ENCODE measurements at places on chromosomes 11 and 22.
A peak's percentile ranks its signal among the peaks of the same experiment; 100 is the strongest.

DNA sequence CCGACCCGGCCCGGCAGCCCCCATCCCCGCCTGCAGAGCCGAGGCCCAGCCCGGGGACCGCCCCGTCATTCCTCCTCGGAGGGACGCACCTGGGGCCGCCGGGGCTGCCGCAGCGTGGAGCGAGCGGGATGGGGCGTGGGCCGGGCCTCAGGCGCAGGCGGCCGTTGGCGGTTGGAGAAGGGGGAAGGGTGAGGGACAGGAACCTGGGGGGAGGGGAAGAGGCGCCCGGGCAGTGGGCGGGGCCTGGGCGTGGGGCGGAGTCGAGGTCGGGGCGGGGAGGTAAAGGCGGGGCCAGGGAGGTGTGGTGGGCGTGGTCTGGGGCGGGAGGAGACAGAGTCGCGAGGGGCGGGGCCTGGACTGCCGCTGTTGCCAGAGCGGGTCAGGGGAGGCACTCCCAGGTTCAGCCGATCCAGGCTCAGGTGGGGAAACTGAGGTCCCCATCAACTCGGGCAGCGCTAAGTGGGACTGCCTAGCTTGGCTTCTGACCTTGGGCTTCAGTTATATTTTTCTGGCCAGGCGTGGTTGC lies at the start of gene TESMIN:
Gene TESMIN (minus strand): TSS at position 190 of the 526 bp plus-strand sequence. CDS start 860 bp downstream, outside the sequence.
- DNase-seq, result peak; percentile 87

GRCh38 chr11:8087185-8087584 lies 6.2 kb downstream of the TUB start:
- DNase-seq, result no peak

GRCh38 chr22:48331691-48332220 lies 1495.9 kb downstream of the BRD1 start:
- DNase-seq, result no peak

GRCh38 chr11:77387701-77388100 lies 86.2 kb downstream of the PAK1 start:
- DNase-seq, result no peak

DNA sequence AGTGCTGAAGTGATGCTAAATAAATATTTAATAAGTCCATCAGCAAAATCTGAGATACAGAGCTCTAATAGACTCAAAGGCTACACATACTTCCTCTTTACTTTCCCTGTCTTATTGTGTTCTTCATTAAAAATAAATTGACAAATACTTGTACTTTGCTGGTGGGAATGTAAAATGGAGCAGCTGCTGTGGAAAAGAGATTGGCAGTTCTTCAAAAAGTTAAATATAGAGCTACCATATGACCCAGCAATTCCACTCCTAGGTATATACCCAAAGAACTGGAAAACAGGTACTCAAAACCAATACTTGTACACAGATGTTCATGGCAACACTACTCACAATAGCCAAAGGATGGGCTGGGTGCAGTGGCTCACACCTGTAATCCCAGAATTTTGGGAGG lies 76.0 kb downstream of the RBFOX2 start:
- DNase-seq, result no peak

DNA sequence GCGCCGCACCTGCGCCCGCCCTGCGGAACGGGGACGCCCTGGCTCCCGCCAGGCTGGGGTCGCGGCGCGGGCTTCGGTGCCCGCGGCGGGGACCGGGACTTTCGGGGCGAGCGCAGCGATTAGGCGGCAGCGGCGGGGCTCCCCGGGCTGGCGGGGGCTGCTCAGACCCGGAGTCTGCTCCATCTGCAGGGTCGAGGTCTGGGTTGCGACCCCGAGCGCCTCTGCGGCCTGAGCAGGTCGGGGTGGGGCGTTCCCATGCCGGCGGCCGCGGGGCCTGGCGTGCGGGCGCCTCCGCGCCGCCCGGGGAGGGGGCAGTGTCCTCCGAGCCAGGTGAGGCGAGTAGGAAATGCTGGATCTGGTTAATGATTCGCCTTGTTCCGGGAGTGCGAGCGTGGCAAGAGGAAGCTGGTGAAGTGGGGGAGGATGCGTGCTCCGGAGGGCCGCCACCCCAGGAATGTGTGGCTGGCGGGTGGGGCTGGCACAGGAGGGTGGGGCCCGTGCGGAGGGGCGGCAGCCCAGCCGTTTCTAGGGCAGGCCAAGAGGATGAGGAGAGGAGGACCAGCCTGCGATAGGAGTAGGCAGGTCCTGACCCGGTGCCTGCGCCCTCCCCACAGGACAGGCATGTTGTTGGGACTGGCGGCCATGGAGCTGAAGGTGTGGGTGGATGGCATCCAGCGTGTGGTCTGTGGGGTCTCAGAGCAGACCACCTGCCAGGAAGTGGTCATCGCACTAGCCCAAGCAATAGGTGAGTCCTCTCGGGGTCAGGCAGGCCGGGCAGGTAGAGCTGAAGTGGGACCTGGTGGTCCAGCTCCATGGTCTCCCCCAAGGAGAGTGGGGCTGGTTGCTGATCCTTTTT lies 606 bp downstream of the RASSF7 start:
- DNase-seq, result no peak

GRCh38 chr11:44223238-44223637 lies 86.7 kb downstream of the ALX4 start:
- DNase-seq, result no peak

- DNase-seq, result no peak
These were observed 823.6 kb downstream of the TBC1D22A start for GRCh38 chr22:47586038-47586437.

GRCh38 chr22:48851933-48852549 lies 975.6 kb downstream of the BRD1 start:
- DNase-seq, result no peak

GRCh38 chr11:26137651-26138050 lies 194.3 kb upstream of the ANO3 start:
- DNase-seq, result no peak

- DNase-seq, result no peak
These were observed 4.5 kb downstream of the GAL start for GRCh38 chr11:68688881-68689280.

GRCh38 chr11:56905936-56906335 lies 82.8 kb upstream of the OR5AK2 start:
- DNase-seq, result no peak

GRCh38 chr11:70786021-70786665 lies 387.8 kb downstream of the CTTN start:
- no peak for DNase-seq

GRCh38 chr11:12540075-12540680 lies 134.0 kb upstream of the TEAD1 start:
- DNase-seq, result no peak

DNA sequence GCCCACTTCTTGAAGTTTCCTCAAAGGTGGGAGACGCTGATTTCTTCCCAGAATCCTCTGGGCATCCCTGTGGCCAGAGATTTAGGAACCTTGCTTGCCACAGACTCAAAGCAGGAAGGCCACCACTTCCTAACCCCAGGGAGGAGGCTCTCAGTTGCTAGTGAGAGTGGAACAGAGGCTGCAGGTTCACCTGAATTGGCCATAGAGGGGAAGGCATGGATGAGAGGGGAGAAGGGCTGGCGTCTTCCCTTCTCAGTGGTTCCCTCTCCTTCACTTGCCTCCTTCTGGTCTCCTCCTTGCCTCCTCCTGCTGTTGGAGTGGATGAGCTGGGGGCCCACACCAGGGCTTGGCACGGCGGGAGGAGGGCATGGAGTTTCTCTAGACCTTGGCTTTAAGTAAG lies 185.7 kb downstream of the ADAMTS15 start:
- no peak for DNase-seq

GRCh38 chr22:41820447-41820846 lies 12.5 kb upstream of the SREBF2 start:
- DNase-seq, result no peak

DNA sequence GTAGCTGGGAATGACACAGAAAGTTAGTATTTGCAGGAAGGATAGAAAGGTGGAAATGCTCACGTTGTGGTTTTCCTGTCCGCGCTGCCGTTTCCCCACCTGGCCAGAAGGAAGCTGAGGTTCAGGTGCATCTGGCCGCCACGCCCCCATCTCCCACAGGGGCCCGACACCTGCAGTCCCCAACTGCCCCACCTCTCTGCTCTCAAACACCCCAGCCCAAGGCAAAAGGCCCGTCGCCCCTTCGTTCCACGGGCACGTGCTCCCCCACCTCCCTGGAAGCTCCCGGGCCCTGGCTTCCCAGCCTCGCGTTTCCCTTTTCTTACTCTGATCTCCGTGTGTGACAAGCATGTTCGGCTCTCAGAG lies 985.1 kb downstream of the BRD1 start:
- no peak for DNase-seq

- DNase-seq, result no peak
These were observed 12.3 kb upstream of the SCUBE2 start for GRCh38 chr11:9103542-9104276.

- DNase-seq, result no peak
These were observed 169.9 kb downstream of the CTTN start for GRCh38 chr11:70568035-70568813.

GRCh38 chr11:92808022-92808421 lies 161.4 kb upstream of the MTNR1B start:
- DNase-seq, result no peak

- DNase-seq, result no peak
These were observed 52.0 kb downstream of the NRXN2 start for GRCh38 chr11:64670975-64671374.

GRCh38 chr11:70783356-70783755 lies 385.0 kb downstream of the CTTN start:
- no peak for DNase-seq

DNA sequence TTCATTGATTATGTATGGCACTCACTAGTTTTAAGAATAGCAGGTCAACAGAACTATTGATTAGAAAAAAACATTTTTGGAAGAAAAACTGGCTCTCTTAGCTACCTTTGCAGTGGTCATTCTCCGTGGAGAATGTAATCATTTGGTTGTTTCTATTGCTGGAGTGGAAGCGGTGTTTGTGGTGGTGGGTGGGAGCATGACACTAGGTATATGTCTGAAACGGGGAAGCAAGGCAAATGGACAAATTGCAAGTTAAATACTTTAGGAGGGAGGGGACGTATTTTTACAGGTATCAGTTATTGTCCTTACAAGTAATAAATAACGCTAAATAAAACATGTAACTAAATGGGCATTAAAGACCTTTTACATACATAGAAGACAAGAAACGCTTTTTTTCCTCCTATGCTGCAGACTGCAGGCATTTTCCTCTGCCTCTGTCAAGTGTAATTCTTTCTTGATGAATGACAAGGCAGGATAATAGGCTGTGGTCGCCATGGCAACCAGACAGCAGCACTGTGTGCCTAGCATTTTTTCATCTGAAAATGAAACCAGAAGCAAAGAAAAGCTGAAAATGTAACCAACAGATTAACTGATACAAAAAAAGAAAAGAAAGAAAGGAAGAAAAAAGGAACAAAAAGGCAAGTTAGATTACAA lies 46.2 kb downstream of the BLID start:
- no peak for DNase-seq

DNA sequence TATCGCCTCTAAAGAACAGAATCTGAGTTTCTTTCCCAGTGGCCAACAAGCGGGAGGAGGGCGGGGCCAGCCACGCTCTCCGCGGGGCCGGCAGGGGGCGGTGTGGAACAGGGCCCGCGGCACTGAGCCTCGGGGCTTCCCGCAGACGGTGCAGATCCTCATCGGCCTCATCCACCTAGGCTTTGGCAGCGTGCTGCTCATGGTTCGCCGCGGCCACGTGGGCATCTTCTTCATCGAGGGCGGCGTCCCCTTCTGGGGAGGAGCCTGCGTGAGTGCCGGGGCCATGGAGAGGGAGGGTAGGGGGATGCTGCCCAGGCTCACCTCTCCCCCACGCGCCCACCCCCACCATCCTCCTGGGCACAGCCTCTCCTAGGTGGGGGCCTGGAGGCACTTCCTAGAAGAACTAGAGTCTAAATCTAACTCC lies 10.7 kb downstream of the MS4A15 start:
- DNase-seq, result no peak

GRCh38 chr22:22756109-22756508 lies 111.7 kb downstream of the GGTLC2 start:
- no peak for DNase-seq

GRCh38 chr11:129611661-129612446 lies 203.8 kb upstream of the TMEM45B start:
- DNase-seq, result no peak

DNA sequence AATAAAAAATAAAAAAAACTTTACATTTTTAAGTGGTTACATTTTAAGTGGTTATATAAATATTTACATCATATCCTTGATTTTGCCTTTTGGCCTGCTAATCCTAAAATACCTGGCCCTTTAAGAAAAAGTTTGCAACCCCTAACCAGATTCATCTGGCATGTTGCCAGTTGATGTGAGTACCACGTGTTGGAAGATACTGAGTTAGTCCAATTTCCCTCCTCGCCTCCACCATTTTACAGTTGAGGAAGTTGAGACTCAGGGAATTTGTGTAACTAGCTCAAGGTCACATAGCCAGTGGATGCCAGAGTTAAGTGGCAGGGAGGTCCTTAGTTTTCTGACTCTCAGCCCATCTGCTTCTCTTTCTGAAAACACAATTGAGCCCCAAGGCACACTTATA lies 5.1 kb downstream of the ELF5 start:
- DNase-seq, result no peak

- no peak for DNase-seq
These were observed 51.0 kb upstream of the PRSS23 start for GRCh38 chr11:86749376-86749775.

GRCh38 chr11:92190535-92191206 lies 33.9 kb upstream of the FAT3 start:
- DNase-seq, result no peak

- no peak for DNase-seq
These were observed 720.6 kb upstream of the ANO5 start for GRCh38 chr11:21472261-21472660.

DNA sequence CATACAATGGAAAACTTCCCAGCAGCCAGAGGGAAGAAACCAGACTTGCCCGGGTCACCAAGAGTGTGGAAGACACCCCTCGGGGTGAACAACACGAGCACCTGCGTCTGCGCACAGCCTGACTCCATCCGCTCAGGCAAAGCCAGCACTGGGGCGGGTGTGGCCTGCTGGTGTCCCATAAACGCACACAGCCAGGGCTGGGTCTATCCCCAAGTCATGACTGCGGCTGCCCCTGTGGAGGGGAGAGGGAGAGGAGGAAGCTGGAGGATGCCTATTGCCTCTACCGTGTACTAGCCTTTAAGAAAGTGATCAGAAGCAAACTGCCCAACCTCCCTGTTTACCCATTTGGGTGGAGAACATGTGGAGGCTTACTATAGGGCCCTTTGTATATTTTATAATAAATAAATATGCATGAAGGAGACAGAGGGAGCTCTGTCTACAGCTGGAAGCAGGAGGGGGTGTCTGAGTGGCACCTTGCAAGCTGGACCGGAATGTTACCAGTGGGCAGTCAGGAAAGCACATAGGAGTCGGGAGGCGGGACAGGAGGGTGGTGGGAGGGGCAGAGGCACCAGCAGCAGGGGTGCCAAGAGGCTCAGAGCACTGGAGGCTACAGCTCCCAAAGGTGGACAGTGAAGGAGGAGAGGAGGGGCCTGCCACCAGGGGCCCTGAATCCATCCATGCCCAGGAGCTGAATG lies 79.6 kb downstream of the PHF21B start:
- DNase-seq, result no peak

GRCh38 chr22:20211997-20212753 lies 55.9 kb downstream of the RTN4R start:
- no peak for DNase-seq

GRCh38 chr11:14774721-14775120 lies 117.3 kb downstream of the CYP2R1 start:
- DNase-seq, result no peak

All from stimulated activated CD4-positive, alpha-beta T cell treated with anti-CD3 and anti-CD28 coated beads, Interleukin-15, amount 100 ng/mL, for 48 hours (primary cell).